ENCODE measurements at places on chromosomes 6 and 20. TPM values are rescaled to one million over a fixed set of nuclear protein-coding genes. Genes with fewer than 3 reads are reported as not detected.

MCM8 gene
- total RNA-seq, result 34.5 TPM

GRCh38 chr6:21918041-21918440 is 324.5 kb downstream of the SOX4 start:
- no peak for DNase-seq

DNA sequence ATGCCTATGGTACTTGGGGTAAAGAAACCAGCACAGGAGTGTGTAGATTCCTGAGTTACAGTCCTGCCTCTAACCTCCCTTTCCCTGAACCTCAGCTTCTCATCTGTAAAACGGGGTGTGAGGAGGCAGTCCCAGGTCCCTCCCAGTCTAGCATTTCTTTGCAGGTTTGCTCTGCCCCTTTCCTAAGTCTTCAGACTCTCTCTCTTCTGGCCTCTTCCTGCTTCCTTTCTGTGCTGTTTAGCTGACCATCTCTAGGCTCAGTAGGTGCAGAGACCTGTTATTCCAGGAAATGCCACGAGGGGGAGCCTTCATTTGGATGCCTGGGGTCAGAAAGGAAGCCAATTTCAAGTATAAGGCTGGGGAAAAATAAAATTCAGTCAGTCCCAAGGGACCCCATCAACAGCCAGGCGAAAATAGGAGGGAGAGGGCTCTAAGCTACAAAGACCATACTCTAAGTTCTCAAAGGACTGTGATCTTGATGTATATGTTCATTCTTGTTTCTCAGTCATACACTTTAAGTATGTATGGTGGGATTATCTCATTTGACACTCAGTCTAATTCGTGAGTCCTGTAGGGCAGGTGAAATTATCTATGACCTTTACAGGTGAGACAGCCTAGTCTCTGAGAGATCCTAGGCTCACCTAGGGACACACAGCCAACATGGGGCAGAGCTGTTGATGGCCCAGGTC is 89.1 kb downstream of the NCR2 start:
- peak; percentile 80 for DNase-seq

DNA sequence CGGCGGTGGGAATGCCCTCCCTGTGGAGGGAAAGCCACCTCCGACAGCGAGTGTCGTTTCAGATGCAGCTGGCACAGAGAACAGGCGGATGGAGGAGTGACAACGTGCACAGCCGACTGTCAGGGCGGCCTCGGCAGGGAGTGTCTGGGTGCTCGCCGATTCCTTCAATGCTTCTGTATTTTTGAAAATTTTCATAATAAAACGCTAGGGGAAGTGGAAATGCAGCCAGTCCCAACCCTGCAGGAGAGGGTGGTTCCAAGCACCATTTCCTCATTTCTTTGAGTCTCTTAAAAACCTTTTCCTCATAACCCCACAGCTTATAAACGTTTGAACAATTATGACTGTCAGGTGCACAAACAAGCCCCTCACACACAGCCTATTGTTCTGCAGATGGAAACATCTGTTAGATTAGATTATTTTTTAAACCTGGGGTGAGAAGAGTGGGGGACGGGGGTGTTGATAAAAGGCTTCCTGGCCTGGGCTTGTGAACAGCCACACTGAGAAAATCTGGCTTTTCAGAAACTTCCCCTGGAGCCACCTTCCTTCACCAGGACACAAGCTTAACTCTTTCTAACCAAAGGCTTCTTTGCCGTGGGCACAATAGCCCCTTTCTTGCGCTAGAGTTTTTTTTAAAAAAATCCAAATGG is 228.9 kb downstream of the ANKRD60 start:
- DNase-seq, result no peak

DNA sequence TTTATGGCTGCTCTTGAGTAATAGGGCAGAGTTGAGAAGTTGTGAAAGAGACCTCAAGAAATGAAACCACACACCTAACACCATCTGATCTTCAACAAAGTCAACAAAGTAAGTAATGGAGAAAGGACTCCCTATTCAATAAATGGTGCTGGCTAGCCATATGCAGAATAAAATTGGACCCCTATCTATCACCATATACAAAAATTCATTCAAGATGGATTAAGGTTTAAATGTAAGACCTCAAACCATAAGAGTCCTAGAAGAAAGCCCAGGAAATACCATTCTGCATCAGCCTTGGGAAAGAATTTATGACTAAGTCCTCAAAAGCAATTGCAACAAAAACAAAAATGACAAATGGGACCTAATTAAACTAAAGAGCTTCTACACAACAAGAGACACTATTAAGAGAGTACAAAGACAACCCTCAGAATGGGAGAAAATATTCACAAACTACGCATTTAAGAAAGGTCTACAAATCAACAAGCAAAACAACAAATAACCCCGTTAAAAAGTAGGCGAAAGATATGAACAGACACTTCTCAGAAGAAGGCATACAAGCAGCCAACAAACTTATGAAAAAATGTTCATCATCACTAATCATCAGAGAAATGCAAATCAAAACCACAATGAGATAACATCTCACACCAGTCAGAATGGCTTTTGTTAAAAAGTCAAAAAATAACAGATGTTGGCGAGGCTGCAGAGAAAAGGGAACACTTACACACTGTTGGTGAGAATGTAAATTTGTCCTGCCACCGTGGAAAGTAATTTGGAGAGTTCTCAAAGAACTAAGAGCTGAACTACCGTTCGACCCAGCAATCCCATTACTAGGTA is 4.0 kb downstream of the MAP3K5 start:
- DNase-seq, result no peak
